ENCODE measurements at places on chromosomes 3 and 15.
A peak's percentile ranks its signal among the peaks of the same experiment; 100 is the strongest.

DNA sequence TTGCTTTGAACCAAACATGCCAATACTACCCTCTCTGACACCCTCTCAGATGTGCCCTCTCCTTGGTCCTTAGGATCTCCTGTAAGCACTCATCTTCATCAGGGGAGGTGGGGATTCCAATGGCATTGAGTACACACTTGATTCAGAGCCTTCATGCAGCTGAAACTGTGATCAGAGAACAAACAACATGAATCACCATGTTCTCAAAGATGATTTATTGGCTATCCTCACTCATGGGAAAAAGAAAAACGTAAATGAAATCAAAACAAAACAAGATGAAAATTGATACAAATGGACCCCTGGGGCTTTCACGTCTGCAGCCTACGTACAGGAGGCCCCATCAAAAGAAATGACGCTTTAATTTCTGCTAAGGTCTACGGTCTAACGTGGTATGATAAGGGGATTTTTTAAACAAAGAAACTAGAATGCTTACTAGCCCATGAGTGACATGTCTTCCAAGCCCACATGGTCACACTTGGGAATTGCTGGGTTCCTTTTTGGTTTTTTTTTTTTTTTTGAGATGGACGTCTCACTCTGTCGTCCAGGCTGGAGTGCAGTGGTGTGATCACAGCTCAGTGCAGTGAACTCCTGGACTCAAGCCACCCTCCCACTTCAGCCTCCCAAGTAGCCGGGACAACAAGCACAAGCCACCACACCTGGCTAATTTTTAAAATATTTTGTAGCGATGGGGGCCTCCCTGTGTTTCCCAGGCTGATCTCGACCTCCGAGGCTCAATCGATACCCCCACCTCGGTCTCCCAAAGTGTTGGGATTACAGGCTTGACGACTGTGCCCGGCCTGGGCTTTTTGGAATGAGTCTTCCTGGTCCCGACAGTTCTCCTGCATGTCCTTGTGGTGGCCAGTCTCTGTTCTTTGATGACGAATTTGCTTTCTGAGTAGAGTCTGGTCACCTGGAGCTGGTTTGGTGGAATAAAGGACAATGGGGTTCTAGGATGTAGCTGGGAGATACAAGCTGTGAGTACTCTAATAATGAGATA, 202.6 kb downstream of the XXYLT1 start:
- no peak for DNase-seq

GRCh38 chr3:30604093-30604492, 2.3 kb upstream of the TGFBR2 start:
- DNase-seq, result no peak

DNA sequence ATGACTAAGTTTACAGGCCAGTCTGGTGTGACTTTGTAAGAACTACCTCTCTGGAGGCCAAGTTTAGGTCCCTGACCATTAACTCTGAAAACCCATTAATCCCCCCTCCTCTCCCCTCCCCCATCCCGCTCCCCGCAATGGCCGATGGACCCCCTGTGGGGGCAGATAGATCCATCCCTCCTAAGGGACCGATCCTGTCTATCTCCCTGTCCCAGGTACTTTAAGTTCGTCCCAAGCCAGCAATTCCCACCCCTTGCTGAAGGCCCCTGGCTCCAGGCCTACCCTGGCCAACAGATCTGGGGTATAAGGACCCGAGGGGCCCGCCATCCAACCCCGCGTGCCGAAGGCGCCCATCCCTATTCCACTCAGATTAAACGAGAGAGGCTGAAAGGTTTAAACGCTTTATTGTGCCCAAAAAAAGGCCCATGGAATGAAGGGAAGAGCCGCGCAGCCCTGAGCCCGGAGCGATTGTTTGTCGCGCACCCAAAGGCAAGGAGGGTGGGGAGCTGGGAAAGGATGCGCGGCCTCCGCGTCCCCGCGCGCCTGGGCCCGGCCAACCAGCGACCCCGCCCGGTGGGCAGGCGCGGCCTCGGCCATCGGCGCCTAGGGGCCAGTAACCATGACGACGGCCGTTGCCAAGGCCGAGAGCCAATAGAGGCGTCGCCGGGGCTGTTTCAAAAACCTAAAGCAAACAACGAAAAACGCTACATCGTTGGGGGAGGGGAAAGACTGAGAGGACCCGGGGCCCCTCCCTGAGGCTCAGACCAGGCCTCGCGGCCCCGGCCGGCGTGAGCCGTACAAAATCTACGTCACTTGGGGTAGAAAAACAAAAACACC, 35.9 kb downstream of the HMCES start:
- peak; percentile 80 for DNase-seq

DNA sequence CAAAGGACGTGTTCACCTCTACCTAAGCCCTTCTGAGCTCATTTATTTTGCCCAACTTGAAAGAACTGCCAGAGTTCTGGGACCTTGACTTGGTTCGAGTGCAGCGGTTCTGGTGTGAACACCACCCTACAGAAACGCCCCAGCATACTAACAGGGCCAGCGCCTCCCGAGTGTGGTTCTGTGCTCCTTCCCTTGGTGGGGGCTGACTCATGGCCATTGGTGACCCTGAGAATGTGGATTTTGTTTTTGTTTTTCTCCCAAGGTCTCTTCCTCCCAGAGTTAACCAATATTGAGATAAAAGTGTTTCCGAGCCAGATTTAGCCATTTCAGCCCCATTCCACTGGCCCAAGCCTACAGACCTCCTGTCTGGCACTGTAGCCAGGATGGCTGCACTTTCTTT, 27.9 kb downstream of the SEMA7A start:
- no peak for DNase-seq

GRCh38 chr3:8273479-8273878, 228.1 kb upstream of the LMCD1 start:
- no peak for DNase-seq

- no peak for DNase-seq
These were observed 425.9 kb downstream of the EPHA3 start for GRCh38 chr3:89533275-89533674.

DNA sequence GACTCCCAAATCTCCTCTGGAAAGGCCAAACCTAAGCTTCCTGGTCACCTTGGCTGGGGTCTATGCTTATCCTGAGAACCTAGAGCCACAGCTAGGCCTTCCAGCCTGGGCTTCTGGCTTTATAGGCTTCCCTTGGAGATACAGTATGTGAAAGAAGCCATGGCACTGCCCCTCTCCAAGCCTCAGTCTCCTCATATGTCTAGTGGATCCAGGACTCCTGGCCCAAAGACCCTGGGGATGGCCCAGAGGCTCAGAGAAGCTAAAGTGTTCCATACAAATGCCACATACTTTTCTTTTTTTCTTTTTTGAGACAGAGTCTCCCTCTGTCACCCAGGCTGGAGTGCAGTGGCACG, 8.6 kb downstream of the ACAA1 start:
- DNase-seq, result no peak

- DNase-seq, result no peak
These were observed 16.8 kb downstream of the ATG7 start for GRCh38 chr3:11288786-11289637.

- no peak for DNase-seq
These were observed 424.9 kb upstream of the ZNF385D start for GRCh38 chr3:22175947-22176346.

DNA sequence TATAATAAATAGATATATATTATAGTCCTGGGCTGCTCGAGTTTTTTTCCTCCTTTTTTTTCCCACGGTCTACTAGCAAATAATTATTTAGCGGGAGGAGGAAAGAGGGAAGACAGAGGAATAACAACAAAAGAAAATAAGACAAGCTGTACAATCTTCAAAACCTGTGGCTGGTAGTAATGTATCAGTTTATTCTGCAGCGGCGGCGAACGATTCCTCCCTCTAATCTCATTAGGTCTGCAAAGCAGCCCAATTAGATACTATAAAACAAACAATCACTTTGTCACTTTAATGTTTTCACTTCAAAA, 390 bp upstream of the TLE3 start:
- no peak for DNase-seq

DNA sequence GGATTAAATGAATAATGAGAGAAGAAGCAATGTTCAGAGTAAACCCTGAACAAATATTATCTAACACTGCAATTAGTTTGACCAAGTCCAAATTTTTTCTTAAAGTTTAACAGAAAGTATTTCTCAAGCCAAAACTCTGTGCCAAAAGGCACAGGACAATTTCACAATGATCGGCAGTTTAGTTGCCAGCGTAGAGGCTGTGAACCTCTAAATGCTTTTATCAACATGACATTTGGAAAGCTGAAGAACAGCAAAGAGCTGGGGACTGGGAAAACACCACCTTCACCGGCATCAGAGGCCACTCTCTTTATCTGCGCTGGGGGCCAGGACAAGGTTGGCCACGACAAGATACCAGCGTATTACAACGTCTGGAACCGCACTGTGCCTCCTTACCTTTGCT, 125.6 kb downstream of the ADAMTS17 start:
- no peak for DNase-seq

- DNase-seq, result no peak
These were observed 293.6 kb downstream of the OCA2 start for GRCh38 chr15:27805261-27806220.

DNA sequence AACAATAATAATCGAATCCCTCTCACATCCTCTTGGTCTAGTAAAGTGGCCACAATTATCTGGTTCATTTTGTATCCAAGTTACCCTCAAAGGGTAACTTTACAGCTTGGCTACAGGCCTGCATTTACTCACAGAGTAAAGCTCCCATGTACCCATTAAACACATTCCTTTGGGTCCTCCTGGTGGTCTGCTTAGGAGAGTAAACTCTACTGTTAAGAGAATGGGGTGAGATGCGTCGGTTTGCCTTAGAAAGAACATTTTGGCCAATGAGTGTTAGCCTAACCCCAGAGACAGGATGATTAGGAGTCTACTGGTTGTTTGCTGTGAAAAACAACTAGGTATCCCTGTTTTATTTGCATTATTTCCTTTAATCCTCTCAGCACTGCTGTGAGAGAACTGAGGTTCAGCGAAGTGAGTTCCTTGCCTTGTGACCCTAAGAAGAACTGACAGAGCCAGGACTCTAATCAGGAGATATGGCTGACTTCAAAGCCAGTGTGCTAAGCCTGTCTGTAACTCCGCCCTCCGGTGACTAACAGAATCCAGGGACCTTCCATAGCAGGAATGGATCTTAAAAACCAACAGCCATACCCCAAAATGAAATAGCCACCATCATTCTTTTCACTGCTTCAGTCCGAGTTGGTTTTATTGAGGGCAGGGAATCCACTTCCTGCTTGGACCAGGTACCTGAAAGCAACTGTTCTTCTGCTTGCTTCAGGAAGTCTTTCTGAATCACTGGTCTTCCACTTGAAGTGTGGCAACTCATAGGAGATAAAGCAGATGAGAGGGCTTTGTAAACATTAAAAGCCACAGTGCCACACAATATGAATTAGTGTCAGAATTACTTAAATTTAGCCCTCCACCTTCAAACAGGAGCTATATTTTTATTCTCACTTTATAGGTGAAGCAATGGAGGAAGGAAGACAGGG, 317.3 kb upstream of the WNT5A start:
- DNase-seq, result peak; percentile 12

GRCh38 chr3:62556121-62556815, 182.9 kb upstream of the FEZF2 start:
- DNase-seq, result no peak

DNA sequence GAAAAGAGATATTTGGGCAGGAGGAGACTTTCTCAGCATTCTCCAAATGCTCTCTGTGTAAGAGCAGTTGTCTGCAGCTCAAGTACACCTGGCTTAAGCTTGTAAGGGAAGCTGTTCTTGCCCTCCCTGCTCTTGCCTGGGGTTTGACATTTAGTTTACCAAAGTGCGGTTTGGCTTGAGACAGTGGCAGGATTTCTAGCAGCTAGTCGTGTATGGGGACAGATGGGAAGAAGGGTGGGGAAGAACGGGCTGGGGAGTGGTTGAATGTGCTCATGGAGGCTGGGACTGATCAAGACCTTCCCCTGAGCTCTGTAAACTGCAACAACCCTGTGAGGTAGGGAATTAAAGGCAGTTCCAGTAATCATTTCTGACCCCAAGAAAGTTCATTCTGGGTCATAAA, 39.8 kb downstream of the SQOR start:
- no peak for DNase-seq

- no peak for DNase-seq
These were observed 55.8 kb downstream of the ADAMTS9 start for GRCh38 chr3:64631951-64632350.

DNA sequence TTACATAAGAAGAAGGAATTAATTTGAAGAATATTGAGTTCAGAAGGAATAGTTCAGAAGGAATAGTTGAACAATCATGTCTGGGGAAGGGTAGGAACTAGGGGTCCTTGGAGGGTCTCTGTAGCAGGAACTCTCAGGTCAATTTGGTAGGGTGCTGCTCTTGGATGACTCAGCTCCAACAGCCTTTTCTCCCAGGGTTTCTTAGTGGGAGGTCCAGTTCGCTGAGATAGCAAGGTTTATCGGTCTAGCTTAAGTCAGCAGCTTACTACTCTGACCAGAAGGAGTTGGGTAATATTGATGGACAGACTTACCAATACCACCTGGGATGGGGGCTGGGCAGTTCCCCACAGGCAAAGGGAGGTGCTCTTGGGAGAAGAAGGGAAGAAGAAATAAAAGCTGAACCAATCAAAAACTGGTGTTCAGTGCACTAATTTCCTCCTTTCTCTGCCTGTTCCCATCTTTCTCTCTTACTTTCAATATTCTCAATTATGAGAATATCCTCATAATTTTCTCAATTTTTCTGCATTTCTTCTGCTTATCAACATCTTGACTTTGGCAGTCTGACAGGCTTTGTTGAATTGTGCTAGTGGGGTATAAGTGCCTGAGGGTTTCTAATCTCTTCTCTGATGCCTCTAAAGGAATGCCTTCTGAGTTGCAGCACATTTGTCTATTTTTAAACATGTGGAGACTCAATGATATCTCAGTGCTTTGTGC, 14.4 kb upstream of the MITF start:
- peak; percentile 16 for DNase-seq

DNA sequence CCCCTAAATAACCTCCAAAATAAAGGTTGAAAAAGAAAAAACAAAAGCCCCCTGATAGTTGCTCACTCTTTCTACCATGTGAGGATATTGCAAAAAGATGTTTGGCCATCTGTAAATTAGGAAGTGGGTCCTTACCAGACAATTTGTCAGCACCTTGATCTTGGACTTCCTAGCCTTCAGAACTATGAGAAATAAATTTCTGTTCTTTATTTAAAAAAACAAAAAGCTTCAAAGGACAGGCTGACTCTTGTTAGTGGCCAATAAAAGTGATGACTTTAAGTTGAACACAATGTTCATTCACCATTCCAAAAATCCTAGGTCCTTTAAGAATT, 103.5 kb downstream of the CBLB start:
- no peak for DNase-seq

- peak; percentile 79 for DNase-seq
These were observed 105.7 kb downstream of the AKAP13 start for GRCh38 chr15:85485956-85486567.

DNA sequence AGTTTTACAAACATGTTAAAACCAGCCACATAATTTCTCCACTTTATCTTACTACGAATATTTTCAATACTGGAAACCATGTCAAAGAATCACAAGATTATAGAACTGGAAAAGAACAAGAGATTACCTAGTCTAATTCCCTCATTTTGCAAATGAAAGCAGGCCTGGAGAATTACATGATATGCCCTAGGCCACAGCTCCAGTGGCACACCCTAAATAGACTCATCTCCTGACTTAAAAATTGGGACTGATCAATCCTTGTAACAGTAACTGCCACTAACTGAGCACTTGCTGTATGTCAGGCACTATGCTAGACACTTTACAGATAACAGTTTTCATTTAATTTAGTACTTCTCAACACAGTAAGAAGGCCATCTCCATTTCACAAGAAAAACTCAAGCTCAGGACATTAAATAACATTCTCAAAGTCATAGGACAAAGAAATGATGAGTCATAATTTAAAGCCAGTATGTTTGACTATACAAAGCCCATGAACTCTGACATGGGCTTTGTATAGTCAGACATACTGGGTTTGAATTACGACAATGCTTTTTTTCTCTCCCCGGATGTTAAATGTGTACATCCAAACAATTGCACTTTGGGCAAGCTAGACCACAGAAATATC, 9.4 kb downstream of the IGSF11 start:
- DNase-seq, result peak; percentile 21

- no peak for DNase-seq
These were observed 48.4 kb upstream of the MEIS2 start for GRCh38 chr15:37148714-37149113.

Measured in WERI-Rb-1 (cell line).